Jurkat, Clone E6-1 (cell line): ENCODE measurements at places on chromosomes 2 and 18.

GRCh38 chr2:72082021-72082601 is 65.6 kb downstream of the CYP26B1 start:
- no peak for DNase-seq

DNA sequence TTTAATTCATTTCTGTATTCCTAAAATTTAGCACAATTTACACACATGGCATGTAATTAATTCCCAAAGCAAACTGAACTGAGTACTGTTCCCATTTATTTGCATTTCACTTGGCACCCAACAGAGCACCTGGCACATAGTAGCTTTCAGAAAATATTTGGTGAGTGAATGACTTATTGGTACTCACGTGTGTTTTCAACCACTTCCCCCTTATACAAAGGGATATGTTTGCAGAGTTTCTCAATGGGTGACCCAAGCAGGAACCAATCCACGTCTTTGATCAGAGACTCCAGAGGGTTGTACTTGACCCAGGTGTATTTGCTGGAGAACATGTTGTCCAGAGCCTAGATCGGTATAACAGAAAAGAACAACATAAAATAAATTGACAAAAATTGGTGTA is 6.6 kb downstream of the GKN2 start:
- DNase-seq = no peak

GRCh38 chr2:147663153-147663961 is 181.5 kb upstream of the ACVR2A start:
- peak; percentile 19 for DNase-seq

DNA sequence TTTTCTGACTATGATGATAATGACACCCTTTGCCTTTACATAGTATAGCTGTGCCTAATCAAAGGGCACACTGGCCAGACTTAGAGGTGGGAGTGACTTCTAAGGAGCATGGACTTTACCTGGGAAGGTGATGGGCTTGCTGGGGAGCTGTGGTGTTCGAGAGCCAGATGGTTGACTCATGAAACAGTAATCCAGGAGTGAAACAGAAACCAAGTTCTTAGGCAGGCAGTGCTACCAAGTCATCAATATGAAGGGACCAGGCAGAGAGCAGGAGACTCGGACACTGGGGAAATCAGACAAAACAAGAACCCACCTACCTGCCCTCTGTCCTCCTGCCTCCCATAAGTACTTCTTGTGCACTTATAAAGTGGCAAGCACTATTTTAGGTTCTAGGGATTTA is 430.4 kb downstream of the DLGAP1 start:
- no peak for DNase-seq

GRCh38 chr2:124025891-124026434 is 876 bp downstream of the CNTNAP5 start:
- DNase-seq = no peak
